ENCODE measurements at places on chromosomes 12 and 14.

DNA sequence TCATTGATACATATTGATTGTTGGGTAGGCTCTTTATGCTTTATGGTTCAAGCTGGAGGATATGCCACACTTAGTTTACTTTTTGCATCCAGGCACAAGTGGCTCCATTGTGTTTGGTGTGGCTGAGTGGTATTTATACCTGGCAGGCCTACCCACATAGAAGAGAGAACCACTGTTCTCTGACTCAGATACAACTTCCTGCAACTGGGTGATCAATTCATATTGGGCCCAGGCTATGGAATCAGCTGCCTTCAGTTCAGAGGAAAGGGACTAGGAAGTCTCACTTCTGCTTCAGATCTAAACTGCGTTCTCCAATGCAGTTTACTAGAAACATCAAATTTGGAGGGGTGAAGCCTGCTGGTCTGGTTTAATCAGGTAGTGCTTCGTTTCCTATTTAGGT is 49.8 kb upstream of the LRRK2 start:
- no peak for DNase-seq

DNA sequence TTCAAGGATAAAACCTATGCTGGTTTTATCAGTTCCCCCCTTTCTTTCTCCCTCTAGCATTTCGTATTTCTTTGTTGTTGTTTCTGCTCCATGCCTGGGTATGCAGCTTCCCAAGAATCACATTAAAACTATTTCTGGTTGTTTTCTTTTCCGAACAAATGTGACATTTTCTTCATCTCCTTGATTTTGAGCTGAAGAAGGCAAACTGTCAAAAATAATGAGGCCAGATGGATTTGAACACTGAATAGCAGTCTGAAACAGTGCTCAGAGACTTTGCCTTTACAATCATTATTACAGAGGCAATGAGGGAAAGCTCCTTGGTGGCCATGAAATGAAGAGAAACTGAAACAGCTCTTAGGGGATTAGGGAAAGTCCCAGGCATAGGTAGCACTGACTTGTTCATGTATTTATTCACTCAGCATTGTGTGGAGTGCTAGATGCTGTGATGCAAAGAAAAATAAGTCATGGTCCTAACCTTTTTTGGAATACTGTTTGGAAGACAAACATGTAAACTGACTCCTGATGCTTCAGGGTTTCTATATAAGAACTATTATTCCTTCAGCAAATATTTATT is 319.5 kb downstream of the FUT8 start:
- no peak for DNase-seq

DNA sequence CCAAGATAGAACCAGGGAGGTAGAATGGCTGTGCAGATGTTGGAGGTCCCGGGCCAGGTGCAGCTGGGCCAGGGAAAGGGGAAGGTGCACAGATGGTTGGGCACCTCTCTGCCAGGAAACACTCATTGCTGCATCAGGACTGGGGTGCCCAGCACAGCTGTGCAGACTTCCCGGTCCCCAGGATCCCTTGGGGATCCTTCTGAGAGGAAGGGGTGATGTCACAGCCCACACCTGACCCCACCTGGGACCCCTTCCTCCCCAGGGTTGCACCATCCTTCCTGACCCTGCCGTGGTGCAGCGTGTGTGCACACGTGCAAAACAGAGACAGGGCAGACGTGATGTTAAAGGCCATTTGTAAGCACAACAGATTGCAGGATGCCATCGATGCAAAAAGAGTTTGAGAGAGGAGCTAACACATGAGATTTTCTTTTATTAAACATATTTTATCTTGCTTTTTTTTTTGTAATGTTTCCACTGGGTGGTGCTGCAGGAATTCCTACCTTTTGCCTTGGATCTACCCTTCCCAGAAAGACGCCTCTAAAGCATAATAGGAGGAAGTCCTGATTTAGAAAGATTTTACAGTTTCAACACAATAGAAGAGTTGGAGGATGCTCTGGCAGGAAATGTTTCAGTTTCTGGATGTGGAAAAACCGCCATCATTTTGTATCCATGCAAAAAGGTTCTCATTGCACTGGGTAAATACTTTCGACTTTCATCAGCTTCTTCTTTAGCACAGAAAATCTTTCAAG is 14.8 kb downstream of the ELK3 start:
- peak; percentile 81 for DNase-seq

DNA sequence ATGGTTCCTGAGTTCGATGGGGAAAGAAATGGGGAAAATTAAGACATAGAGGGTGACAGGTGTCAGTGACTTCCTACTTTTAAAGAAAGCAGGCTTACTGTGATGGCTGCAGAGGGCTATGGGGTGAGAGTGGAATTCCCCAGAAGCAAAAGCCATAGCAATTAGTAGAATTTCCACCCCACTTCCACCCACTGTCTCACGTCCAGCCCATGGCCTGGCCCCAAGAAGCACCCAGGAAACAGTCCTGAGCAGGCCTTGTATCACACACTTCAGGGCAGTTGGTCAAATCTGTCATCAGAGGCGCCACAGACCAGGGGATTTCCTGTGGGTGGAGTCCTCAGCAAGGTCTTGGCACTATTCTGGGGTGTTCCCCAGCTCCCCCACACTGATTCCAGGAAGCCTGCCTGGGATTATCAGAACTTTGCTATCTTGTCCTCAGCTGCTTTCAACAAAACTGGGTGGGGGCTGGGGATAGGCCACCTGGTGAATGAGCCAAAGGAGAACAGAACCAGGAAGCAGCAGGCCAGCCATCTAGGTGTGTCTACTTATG is 120.1 kb upstream of the CCND2 start:
- DNase-seq: no peak

DNA sequence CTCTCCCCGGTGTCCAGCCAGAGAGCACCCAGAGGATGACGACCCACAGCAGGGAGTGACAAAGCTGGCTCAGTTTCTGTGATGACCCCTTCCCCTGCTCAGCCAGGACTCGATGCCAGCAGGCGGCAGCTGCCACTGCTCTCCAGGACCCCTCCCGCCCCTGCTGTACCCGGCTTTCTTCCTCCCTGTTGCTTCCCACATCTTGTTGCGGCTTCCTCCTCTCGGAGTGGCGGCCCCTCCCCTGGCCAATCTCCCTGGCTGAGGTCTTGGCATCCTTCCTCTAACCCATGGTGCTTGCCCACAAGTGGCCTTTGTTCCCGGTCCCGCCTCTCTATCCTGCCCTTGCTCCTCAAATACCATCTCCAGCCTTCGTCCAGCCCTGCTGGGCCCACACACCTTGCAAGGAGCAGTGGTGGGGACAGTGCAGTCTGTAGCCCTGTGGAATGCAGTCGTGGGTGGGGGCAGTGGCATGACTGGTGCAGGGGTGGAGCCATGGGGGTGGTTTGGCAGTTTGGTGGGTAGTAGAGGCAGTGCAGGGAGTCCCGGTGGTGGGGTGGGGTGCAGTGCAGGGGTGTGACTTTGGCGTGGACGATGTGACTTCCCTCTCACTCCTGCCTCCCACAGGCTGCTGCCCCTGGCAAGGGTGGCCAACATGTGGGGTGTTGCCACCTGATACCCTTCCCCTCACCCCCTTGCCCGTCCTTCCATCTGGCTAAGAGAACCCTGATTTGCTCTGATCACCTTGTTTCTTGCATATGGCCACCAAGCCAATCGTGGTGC is 16.3 kb upstream of the BEGAIN start:
- no peak for DNase-seq

GRCh38 chr12:69684466-69684865 is 14.6 kb downstream of the BEST3 start:
- no peak for DNase-seq

GRCh38 chr12:120439646-120440247 is 1.8 kb downstream of the COX6A1 start:
- DNase-seq: peak; percentile 65

DNA sequence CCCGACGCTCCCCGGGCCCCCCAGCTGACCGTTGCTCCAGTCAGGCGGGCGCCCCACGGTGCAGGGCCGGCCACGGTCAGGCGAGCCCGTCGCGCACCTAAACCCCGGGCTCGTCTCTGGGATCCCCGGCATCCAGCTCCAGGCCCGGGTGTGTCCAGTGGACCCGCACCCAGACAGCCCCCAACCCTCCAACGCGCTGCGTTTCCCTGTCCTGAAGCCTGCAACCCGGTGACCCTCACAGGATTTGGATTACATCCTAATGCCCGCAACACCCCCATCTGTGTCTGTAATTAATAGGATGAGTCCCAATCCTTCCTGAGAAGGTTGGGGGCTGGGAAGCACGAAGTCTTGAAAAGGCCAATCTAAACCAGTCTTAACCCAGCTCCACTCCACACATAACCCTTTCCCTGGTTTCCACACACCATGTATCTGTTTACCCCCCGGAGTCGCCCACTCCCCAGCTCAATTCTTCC is 10.4 kb downstream of the CPNE6 start:
- no peak for DNase-seq

- peak; percentile 86 for DNase-seq
These were observed 2.7 kb upstream of the GALNT6 start for GRCh38 chr12:51393676-51394545.

DNA sequence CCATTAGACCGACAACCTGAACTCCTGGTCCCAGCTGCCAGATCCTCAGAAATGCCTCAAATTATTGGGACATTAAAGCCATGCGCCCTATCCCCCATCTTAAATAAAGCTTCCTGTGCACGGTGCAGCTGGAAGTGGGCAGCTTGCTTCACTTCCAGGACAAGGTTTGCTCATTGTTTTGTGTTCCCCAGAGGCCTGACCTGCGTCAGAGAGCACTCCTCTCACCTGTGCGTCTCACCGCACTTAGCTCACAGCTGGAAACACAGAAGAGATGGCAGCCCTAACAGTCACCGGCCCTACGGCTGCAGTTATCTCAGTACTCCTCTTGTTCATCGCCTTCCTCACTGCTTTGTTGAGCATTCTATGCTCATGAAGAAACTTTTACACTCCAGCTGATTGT is 135.5 kb downstream of the ANO2 start:
- no peak for DNase-seq

DNA sequence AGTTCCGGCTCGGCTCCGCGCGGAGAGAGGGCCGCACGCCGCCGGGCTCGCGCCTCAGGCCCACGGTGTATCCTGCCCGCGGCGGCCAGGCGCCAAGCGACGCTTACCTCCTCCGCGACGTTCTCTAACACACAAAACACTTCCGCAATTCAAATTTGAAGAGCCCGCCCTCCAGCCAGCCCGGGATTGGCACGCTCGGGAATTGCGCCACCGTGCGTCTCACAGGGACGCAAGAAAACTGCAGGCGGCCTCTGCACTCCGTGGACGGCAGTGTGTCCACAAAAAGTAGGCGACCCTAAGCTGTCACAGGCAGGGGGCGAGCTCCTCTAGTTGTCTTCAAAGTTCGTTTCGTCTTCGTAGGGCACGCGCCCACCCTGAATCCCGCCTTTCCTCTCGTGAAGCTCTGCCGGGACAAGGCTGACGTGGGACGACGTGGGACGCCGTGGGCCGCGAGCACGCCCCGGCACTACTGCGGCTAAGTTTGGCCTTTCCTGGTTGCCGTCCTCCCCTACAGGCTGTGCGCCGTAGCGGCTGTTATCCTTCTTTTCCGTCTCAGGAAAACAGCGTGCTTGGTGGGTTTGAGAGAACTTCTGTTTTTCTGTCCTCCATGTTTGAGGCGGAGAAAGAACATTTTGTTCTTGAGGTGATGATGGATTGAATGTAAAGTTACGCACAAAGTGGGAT is at the start of gene MIS18BP1:
TSS of gene MIS18BP1 (minus strand) at position 133 of the 684 bp plus-strand sequence. CDS start 5,916 bp downstream, outside the sequence.
- peak; percentile 98 for DNase-seq

- peak; percentile 83 for DNase-seq
These were observed 464.8 kb downstream of the RAD51B start for GRCh38 chr14:68284333-68284732.

GRCh38 chr12:12840580-12840899 is 27.4 kb downstream of the DDX47 start:
- no peak for DNase-seq

DNA sequence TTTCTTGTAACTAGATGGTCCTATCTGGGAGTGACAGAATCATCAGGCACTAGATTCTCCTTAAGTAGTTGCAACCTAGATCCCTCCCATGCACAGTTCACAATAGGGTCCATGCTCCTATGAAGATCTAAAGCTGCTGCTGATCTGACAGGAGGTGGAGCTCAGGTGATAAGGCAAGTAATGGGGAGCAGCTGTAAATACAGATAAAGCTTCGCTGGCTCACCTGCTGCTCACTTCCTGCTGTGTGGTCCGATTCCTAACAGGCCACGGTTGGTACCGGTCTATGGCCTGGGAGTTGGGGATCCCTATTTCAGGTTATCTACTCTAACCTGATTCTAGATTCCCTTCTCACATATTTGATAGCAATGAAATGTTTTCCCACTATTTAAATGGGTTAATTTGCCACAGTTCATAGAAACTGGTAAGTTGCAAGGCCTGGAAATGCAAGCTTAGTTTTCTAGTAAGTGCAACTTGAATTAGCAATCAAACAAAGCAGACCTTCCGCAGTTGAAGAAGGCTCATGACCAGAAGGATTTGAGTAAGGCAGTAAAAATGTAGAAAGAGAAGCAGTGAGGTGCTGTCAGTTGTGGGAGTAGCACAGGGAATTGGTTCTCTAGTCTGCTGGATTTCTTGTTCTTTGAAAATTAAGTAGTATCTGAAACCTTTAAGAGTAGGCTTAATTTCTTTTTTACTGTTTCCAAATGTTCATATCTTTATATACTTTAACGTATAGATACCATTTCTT is 332.3 kb downstream of the EGLN3 start:
- DNase-seq: peak; percentile 19

GRCh38 chr14:99892406-99892805 is 99.2 kb downstream of the EML1 start:
- DNase-seq: no peak

- peak; percentile 50 for DNase-seq
These were observed 145.1 kb upstream of the DIO2 start for GRCh38 chr14:80356413-80356812.

All from fibroblast of pulmonary artery (primary cell).